ENCODE measurements at places on chromosomes 13 and 19.

GRCh38 chr19:39430675-39431593 lies 4.8 kb downstream of the RPS16 start:
- DNase-seq = peak; percentile 89

DNA sequence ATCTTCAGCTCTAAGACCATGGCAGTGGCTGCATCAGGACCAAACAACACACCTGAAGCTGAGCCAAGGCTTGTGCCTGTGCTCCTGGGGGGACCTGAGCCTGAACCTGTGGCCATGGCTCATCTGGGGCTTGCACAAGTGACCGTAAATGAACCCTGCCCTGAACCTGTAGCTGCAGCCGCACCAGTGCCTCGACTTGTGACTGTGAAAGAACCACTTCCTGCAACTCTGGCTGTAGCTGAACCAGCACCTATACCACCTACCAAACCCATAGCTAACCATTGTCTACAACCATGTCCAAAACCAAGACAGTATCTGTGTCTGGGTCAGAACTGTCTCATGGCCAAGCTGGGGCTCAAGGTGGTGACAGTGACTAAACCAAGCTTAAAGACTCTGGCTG lies 28.2 kb upstream of the SDHAF1 start:
- no peak for DNase-seq

GRCh38 chr13:48531416-48532255 lies 1.2 kb downstream of the RCBTB2 start:
- DNase-seq = no peak

DNA sequence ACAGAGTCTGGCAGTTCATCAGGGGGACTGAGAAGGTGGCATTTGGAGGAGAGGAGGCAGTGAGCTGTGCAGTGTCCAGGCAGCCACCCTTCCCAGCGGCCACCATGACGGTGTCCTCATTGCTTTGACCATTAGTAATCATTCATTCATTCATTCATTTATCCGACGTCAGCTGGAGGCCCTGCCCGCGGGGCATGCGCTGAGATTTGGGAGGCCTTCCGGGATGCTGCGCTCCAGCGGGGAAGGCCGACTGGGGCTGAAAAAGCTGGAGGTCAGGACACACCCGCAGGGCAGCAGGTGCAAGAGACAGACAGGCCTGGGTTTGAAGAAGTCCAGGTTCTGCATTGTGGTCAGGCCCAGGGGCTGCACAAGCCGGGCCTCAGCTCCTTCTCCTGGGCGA lies 8.9 kb downstream of the TTYH1 start:
- DNase-seq = no peak

- peak; percentile 4 for DNase-seq
These were observed 8.9 kb upstream of the OR1I1 start for GRCh38 chr19:15072930-15073647.

- no peak for DNase-seq
These were observed 2.6 kb downstream of the ZBTB7A start for GRCh38 chr19:4064149-4064495.

- no peak for DNase-seq
These were observed 139.4 kb downstream of the FREM2 start for GRCh38 chr13:38826182-38826813.

GRCh38 chr19:5621945-5622464 lies 571 bp downstream of the SAFB2 start:
- no peak for DNase-seq

- no peak for DNase-seq
These were observed 663 bp upstream of the GGACT start for GRCh38 chr13:100589178-100589725.

DNA sequence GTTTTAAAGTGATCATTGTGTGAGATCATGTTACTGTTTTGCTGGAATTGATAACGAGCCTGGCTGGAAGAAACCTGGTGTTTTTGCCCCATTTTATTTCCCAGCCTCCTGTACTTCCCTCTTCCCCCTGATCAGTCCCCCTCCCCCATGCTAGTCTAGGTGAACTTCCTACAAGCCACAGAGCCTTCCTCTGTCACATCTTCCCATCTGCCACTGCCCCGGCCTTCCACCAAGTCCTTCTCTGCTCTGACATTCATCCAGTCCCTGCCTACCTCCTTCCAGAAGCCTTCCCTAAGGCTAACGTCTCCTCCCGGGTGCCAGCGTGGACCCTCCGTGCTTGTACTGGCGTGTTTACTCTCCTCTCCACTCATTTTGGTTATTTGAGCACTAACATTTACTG lies 14.3 kb downstream of the FARP1 start:
- DNase-seq = peak; percentile 32

- no peak for DNase-seq
These were observed 408.3 kb downstream of the KLF5 start for GRCh38 chr13:73467125-73467524.

- DNase-seq = peak; percentile 9
These were observed 95.6 kb upstream of the HTR2A start for GRCh38 chr13:46992383-46992952.

GRCh38 chr13:50529154-50529882 lies 314.2 kb downstream of the DLEU7 start:
- peak; percentile 95 for DNase-seq

- no peak for DNase-seq
These were observed at the start of gene HOOK2 for GRCh38 chr19:12774588-12775555. TSS of gene HOOK2 (minus strand) at chr19:12775552. CDS start at chr19:12775449, 103 bp downstream.

- DNase-seq = no peak
These were observed 43.1 kb downstream of the TMEM255B start for GRCh38 chr13:113802090-113802531.

GRCh38 chr19:17944301-17944700 lies 11.5 kb downstream of the CCDC124 start:
- no peak for DNase-seq

DNA sequence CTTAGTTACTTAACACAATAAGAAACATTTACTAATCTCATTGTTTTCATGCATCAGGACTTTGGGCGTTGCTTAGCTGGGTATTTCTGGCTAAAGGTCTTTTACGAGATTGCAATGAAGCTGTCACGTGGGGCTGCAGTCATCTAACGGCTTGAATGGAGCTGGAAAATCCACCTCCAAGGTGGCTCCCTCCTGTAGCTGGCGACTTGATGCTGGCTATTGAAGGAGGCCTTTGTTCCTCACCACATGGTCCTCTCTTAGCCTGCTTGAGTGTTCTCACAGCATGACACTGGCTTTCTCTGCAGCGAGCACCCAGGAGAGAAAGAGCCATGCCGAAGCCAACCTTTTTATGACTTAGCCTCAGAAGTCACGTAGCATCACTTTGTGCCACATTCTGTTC lies 92.0 kb downstream of the NHLRC3 start:
- DNase-seq = no peak

DNA sequence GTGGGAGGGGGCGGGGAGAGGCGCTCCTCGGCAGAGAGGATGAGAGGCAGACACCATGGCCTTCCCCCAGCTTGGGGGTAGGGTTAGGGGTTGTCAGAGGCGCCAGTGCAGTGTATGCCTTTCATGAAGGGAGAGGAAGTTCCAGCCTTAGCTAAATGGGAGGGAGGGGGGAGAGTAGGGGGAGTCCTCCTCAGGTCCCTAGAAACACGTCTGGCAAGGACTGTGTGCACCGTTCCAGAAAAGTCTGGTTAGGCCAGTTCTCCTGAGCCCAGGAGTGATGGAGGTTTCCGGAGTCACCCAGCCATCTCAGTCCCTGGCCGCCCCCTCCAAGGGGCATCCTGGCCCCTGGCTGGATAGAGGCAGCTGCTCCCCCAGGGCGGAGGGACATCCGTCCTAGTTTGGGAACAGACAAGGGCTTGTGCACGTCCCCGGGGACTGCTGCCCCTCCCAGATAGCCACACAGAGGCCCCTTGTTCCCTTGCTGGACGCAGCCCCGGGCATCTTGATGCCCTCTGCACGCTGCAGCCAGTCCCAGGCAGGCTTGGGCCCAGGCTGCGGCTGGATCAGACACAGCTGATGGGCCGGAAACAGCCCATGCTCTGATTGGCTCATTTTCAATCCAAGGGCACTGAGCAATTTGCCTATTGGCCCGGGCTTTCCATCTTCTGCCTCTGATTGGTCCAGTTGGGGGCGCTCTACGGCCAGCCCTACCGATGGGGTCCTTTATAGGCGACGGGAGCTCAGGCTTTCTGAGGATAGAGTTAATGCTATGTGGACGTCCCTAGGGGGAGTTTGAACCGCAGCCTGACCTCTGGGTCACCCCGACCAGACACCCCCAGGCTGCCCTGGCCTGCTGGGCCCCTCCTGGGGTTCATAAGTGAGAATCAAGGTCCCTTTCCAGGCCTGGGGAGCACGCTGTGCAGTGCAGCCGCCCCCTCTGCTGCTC lies 3.8 kb downstream of the S1PR2 start:
- no peak for DNase-seq

GRCh38 chr13:64505336-64505910 lies 2724.7 kb downstream of the PCDH9 start:
- DNase-seq = no peak

DNA sequence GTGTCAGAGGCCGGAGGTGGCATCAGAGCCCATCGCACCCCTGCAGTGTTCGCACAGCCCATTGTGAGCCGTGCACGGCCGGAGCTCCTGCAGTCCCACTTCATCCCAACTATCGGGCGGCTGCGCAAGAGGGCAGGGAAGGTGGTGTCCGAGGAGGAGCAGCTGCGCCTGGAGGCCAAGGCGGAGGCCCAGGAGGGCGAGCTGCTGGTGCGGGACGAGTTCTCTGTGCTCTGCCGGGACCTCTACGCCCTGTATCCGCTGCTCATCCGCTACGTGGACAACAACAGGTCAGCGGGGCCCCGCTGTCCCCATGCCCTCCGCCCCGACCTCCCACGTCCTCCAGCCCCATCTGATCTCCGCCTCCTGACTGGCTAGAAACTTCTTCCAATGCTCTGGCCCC lies 85.7 kb downstream of the RYR1 start:
- DNase-seq = no peak

DNA sequence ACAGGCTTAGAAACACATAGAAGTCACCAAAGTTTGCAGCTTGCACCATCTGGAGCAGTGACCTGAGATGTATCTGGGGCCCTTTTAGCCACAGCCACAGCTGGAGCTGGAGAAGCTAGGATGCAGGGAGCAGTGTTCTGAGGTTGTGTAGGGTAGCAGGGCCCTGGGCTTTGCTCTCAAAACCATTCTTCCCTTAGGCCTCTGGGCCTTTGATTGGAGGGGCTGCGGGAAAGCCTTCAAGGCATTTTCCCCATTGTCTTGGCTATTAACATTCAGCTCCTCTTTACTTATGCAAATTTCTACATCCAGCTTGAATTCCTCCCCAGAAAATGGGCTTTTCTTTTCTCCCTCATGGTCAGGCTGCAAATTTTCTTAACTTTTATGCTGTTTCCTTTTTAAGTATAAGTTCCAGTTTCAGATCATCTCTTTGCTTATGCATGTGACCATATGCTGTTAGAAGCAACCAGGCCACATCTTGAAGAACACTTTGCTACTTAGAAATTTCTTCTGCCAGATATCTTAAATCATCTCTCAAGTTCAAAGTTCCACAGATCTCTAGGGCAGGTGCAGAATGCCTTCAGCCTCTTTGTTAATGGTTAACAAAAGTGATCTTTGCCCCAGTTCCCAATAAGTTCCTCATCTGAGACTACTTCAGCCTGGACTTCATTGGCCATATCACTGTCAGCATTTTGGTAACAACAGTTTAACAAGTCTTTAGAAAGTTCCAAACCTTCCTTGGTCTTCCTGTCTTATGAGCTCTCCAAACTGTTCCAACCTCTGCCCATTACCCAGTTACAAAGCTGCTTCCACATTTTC lies 48.5 kb downstream of the NBEA start:
- no peak for DNase-seq

DNA sequence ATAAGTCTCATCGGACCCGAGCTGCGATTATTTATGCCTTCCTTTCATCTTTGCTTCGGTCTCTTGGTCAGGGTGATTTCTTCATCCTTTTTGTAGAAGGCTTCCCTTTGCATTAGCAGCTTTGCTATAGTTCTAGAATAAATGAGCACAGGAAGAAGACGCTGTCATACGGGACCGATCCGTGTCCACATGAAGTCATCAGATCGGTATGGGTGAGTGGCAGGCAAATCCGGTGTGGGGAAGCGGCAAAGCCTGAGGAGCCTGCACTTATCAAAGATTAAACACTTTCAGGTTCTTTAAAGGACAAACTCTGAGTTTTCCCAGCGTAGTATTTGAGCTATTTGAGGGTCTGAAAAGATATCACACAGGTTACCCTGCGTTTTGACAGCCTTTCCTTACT lies 119.3 kb downstream of the IRS2 start:
- no peak for DNase-seq

DNA sequence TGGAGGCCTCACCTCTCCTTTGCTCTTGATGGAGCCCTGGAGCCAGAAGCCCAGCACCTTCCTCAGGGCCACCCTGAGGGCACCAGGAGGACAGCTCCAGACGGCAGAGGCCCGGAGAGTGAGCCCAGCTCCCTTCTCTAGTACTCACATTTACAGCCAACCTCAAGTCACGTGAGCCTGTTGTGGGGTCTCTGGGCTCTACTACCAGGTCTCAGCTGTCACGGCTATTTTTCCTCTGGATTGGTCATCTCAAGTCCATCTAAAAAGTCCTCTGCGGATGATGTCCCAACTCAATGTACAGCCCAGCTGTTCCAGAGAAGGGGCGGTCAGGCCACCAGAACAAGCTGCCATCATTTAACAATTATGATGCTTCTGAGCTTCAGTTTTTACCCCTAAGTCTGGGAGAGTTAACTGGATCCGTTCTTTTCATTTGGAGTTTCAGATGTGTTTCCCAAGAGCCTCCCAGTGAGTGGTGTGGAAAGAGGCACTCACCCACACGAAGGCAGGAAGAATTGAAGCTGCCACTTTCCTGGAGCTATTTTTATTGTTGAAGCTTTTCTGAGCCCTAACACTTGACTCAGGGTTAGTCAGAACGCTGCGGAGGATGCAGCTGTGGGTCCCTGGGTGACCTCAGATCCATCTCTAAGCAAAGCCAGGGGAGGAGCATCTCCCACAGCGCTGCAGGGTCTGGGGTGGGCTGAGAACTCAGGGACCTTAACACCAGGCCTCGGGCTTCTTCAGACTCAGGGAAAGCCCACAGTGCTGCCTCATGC lies 143.5 kb upstream of the UBL3 start:
- no peak for DNase-seq

DNA sequence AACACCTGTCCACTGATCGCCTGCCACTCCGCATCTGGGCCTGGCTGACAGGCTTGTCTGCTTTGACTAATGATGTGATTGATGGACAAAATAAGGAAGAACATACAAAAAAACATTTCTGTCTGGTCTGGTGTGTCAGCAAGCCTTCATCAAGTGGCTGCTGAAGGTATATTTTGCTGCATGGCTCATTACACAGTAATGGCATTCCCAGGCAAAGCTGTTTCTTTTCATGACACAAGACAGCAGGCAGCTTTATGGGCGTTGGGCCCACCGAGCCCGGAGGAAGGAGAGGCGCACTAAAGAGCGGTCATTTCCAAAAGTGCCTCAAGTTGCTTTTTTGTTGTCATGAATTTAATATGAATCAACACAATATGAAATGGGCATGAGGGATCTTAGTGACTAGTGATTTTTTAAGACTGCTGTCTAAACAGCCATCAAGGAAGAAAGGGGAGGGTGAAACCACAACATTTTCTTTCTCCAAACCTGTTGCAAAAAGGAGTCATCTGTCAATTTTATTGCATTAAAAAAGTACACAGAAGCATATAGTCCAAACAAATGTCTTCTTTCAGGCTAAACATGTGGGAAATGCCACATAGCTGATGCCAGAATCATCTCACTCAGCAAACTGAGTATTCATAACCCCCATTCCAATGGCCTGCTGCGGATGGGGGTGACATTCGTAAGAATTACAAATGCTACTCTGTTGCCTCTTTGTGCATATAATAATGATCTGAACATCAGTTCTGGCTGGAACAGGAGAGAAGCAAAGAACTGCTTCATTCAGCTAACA lies 476.6 kb downstream of the ZNF536 start:
- DNase-seq = no peak

GRCh38 chr13:90420683-90421082 lies 926.8 kb upstream of the MIR17HG start:
- no peak for DNase-seq

- no peak for DNase-seq
These were observed 240.9 kb upstream of the RFC3 start for GRCh38 chr13:33577007-33577406.

- DNase-seq = no peak
These were observed 133.1 kb downstream of the TNFRSF19 start for GRCh38 chr13:23703246-23703860.

Measured in KBM-7 (cell line).